Spleen (tissue), 13 donors: ENCODE measurements at places on chromosomes 4 and X. TPM values are rescaled to one million over a fixed set of nuclear protein-coding genes. Genes with fewer than 3 reads are reported as not detected.
A peak's percentile ranks its signal among the peaks of the same experiment; 100 is the strongest.

EFHC2 gene
- polyA plus RNA-seq: 0.22 TPM

RAB33A gene
- polyA plus RNA-seq: 6.7 TPM

CISD2 gene
- polyA plus RNA-seq: 11.1 TPM

ALAS2 gene
- 2.1 TPM for polyA plus RNA-seq

HSD17B13 gene
- polyA plus RNA-seq: 0.13 TPM

ABLIM2 gene
- 49.8 TPM for polyA plus RNA-seq

- no peak for DNase-seq
These were observed 33.3 kb downstream of the BANK1 start for GRCh38 chr4:101823864-101824263.

- DNase-seq: no peak
These were observed 17.8 kb upstream of the PAGE2B start for GRCh38 chrX:55056820-55057674.

GRCh38 chr4:82433791-82434190 lies 3.4 kb downstream of the ENOPH1 start:
- no peak for DNase-seq

DNA sequence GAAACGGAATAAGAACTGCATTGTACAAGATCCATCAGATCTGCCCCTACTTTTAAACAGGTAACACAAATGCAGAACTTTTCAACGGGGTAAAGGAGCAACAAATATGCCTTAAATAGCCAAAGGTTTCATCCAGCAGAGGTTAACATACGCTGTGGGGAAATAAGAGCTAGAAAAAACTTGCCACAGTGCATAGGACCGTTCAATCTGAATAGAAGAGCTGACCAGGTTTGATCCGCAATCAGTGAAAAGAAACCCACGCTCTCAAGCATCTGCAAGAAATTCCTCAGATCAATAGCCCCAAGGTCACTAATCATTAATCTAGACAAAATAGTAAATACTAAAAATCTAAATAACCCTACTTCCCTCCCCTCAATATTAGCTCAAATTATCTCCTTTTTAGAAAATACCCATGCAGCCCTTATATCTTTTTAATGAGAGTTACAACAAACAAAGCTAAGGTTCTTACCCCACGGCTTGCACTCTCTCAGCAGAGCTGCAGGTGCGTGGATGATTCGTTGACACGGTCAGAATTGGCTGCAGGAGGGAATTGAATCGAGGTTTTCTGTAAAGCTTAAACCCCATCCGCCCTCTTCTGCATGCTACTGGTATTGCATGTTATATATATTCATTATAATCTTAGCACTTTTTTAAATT lies at the start of gene TLR10:
Gene TLR10 (minus strand): TSS at position 539 of the 657 bp plus-strand sequence. CDS start 7,400 bp downstream, outside the sequence.
- no peak for DNase-seq

DNA sequence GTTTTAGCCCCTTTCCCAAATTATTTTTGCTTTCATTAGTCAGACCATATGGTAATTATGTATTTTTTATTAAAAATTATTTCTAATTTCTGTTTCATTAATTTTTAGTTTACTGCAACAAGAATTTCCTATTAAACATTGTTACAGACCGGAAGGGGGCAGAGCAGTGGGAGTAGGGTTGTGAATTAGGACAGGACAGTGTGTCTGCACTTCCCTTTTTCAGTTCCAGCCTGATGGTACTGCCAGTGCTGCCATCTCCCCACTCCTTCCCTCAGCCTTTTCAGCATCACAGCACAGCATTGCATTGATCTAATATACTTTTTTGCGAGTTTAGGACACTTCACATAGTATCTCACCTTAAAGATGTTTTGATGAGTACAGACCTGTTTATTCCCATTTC lies 76.5 kb downstream of the STIM2 start:
- DNase-seq: no peak

- peak; percentile 69 for DNase-seq
These were observed 66.6 kb downstream of the TRMT44 start for GRCh38 chr4:8507196-8507570.

DNA sequence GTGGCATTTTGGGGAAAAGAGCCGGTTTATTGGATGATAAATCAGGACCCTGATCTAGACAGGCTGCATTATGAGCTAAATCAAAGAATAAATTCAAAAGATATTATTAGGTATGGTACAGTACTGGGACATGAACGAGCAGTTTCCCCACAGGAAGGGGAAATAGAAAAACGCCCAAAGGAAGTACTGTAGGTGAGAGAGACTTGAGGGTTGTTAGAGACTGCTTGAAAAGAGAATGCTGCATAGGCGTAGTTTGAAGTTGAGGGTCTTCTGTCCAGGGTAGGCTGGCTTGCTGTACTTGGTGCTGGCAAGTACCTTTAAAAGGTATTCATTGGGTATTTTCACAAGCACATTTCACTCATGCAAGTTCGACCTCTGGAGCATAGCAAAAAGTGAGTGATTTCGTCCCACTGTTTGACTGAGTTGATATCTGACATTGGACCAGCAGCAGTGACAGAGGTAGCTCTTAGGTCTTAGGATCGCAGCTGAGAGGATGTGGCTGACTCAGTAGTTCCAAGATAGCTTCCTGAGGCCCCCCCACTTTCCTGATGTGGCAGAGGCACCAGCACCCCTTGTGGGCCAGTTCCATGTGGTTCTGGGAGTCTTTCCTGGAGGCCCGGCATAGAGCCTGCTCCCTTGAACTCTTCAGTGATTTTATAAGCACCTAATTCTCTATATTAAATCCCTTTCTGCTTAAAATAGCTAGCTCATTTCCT lies 64.3 kb downstream of the TMEM131L start:
- no peak for DNase-seq

DNA sequence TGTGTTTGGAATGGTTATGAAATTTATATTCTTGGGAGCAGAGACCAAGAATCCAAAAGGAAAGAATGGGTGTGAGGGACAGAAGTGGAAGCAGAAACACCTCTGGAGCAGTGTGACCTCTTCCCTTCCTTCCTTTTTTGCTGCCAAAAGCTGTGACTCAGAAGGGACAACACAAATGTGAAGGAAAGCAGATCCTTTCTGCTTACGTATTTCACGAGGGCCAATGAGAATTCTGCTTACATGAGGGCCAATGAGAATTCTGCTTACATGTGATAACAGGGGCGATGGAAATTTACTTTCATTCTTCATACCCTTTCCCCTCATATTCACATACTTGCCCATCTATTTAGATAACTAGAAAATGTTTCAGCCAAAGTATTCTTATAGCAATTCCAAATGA lies 404.6 kb downstream of the PRDM5 start:
- no peak for DNase-seq

GRCh38 chr4:38400946-38401345 lies 263.1 kb upstream of the KLF3 start:
- DNase-seq: no peak

DNA sequence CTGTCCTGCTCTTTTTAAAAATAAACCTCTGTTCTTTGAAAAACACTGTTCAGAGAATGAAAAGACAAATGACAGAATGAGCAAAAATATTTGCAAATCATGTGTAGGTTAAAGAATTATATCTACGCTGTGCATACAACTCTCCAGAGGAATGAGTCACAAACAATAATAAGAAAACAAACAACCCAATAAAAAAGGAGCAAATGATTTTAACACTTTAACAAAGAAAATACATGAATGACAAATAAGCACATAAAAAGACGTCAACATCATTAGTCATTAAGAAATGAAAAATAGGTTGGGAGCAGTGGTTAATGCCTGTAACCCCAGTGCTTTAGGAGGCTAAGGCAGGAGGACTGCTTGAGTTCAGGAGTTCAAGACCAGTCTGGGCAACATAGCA lies 21.1 kb upstream of the LRCH2 start:
- DNase-seq: no peak

DNA sequence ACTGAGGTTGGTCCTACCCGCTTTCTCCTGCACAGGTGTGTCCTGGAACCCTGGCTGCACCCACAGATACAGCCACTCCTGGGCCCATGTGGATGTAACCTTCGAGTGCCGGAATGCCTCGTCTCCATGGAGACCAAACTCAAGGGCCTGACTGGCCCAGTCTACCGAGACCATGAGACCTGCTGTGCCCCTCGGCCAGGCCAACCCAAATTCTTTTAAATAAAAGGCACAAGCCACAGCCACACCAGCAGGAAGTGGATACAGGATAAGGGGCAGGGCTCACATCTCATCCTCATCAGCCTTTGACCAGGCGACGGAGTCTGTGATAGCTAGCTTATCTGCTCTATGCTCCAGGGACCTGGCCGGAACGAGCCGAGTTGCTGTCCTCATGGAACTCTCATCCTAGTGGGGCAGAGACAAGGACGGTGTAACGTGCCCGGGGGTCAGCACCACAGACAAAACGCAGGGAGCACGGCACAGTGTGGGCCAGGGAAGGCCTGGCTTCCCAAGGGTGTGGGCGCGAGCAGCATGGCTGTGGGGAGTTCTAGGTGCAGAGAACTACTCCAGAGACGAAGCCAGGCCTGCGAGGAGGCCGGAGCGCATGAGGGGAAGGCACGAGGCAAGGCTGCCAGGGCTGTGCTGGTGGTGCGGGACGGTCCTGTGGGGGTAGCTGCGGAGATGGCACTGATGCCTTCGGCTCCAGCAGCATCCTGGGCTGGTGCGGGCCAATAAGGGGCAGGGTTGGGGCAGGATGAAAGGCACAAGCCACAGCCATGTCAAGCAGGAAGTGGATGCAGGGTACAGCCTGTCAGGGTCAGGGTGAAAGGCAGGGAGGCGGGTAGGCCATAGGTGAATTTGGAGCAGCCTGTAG lies 22.7 kb downstream of the NOP14 start:
- peak; percentile 69 for DNase-seq
